ENCODE measurements at places on chromosomes 1 and 21.

- no peak for DNase-seq
Observed at GRCh38 chr1:101175466-101175865, 61.4 kb upstream of the S1PR1 start.

GRCh38 chr1:108725906-108726305, 13.2 kb downstream of the FNDC7 start:
- no peak for DNase-seq

GRCh38 chr1:31398246-31398645, 14.8 kb upstream of the SERINC2 start:
- DNase-seq: no peak

DNA sequence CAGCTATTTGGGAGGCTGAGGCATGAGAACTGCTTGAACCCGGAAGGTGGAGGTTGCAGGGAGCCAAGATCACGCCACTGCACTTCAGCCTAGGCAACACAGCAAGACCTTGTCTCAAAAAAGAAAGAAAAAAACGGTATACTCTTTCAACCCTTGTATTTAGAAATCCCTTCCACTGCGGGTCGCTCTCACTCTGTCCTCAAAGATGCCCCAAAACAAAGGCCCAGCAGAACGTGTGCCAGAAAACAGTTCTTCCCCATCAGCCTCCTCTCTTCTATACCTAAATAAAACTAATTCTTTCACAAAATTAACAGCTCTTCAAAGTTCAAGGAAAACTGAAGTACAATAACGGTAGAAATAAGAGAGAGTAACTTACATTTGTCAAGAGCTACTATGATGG, 13.2 kb downstream of the SETD4 start:
- DNase-seq: no peak

DNA sequence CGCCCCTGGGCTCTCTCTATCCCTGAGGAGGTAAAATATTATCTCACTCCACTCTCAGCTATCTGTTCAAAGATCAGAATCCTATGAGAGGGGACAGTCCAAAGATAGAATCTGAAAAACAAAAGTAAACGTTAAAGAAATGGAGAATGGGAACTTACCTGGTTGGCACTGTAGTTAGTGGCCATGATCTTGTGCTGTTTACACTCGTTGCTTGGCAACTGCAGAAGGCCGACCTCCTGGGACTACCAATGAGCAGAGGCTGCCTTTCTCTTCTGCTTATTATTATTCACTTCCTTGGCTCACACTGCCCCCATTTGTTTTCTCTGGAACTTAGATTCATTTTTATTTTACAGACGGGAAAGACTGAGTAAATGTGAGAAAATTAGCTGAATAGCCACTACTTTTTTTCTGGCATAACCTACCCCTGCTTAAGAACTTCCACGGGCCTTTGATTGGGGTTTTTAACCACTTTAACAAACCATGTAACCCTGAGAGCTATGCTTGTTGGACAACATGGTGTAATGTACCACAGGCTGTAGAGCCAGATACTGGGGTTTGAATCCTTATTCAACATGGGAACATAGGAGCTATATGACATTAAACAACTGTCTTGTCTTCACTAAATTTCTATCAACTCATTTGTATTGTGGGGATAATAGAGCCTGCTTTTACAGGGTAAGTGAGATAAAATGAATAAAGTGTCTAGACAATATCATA, at the start of gene CFAP126:
TSS of gene CFAP126 (minus strand) at position 193 of the 717 bp plus-strand sequence. CDS start at position 185, 8 bp downstream.
- DNase-seq: peak; percentile 22

DNA sequence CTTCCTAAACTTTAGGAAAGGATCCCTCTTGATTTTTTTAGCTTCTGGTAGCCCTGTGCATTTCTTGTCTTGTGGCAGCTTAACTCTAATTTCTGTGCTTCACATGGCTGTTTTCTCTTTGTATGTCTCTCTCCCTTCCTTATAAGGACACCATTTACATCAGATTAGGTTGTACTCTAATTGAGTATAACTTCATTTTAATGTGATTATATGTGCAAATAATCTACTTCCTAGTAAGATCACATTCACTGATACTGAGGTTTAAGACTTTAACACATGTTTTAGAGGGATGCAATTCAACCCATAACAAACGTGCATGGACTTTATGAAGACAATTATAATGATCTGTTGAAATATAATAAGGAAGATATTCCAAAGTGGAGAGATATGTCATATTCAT, 46.7 kb downstream of the RGS4 start:
- no peak for DNase-seq

- DNase-seq: no peak
Observed at GRCh38 chr1:17831597-17831996, 76.5 kb downstream of the ACTL8 start.

DNA sequence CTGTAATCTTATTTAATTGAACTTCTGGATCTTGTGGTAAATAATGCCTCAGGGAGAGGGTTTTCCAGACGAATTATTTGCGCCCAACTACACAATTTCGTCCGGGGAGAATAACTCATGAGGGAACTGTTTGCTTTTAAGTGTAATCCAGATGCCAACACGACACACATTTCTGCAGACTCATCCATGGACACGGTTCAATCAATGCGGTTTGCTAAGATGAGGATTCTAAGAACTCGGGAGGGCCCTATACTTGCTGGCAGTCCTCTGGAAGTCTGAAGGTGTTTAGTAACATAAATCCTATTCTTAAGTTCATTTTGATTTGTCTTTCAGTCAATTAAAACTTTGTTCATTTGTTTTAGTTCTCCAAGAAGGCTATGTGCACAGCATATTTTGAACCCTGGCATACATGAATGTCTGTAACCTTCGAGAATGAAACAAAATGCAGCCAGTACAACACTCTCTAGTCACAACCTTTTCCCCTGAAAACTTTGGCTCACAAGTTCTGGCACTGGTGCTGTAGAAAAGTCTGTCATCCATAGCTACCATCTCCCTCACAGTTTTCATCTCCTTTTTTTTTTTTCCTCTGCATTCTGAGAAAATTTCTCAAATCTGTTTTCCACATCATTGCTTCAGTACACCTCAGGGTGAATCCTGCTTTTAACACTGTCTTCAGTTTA, 38.8 kb downstream of the DIPK1A start:
- no peak for DNase-seq

DNA sequence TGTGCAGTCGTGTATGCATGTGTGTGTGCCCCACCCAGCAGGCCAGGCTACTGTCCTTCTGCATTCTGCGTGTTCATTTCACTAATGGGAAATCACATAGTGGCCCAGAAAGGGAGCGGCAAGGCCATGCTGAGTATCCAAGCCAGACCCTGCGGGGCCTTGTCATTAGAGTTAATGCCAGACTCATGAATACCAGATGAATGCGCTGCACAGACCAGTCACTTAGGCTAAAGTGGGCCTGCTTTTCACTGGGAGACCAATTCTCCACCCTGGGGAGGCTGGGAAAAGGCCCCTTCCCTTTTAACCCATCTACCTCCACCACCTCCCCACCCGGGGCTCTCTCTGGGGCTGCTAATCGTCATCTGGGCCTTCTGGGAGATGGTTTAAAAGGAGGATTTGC, 17.0 kb upstream of the GRIK3 start:
- no peak for DNase-seq

GRCh38 chr1:206814716-206815341, 42.5 kb upstream of the IL10 start:
- DNase-seq: no peak

DNA sequence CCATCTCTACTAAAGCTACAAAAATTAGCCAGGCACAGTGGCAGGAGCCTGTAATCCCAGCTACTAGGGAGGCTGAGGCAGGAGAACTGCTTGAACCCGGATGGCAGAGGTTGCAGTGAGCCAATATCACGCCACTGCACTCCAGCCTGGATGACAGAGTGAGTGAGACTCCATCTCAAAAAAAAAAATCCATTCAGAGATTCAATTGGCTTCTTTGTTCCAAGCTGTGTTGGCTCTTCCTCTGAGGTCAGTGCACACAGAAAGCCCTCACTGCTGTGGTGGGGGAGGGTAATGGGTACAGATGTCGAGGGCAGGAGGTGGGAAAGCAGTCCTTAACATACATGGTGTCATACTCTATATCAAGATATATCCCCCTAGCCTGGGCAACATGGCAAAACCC, 14.7 kb downstream of the TIE1 start:
- no peak for DNase-seq

GRCh38 chr1:83808536-83808935, 190.4 kb downstream of the TTLL7 start:
- no peak for DNase-seq

GRCh38 chr1:65469126-65469888, 48.8 kb downstream of the LEPR start:
- DNase-seq: no peak

- no peak for DNase-seq
Observed at GRCh38 chr1:203140743-203141520, 13.4 kb downstream of the ADORA1 start.

GRCh38 chr1:201374364-201374763, 3.1 kb downstream of the TNNT2 start:
- DNase-seq: no peak

DNA sequence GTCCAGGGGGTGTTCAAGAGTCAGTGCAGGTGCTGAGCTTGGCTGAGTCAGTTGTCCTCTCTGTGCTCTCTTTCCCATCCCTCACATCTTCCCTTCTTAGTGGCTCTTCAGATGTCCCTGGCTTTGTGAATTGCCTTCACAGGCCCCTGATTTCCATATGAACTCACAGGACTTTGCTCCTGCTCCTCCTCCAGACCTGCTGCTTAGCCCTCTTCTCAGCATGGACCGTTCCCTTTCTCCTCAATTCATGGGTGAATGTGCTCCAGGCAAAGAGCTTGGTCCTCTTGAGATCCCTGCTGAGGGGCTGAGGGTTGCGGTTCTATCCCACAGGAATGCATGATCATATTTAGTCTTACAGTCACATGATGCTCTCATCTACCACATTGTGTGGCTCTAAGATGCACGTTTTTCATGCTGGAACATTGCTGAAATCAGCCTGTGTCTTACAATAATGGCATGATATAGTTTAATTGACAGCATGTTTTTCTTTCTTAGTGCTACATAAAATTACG, 30.5 kb downstream of the CACNA1E start:
- DNase-seq: no peak

DNA sequence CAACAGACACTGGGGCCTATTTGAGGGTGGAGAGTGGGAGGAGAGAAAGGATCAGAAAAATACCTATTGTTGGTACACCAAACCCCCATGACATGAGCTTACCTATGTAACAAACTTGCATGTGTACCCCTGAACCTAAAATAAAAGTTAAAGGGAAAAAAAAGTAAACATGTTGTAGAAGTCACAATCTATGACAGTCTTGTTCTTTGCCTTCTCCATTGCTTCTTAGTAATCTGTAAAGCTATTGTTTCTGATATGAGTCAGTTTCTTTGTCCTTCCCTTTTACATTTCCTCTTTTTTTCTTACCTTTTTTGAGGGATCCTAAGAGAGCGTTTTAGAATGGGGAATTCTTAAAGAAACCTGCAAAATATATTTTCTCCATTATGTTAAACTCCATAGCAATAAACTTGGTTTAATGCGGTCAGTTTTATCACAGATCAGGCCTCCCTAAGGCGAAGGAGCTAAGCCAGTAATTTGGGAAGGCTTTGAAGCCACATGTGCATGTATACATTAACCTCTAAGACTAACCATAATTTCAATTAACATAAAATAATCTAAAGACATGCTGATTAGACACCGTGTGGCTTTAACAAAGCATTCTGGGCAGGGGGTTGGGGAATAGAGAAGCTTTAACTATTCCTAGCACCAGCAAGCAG, 77.8 kb upstream of the C1orf105 start:
- DNase-seq: no peak

DNA sequence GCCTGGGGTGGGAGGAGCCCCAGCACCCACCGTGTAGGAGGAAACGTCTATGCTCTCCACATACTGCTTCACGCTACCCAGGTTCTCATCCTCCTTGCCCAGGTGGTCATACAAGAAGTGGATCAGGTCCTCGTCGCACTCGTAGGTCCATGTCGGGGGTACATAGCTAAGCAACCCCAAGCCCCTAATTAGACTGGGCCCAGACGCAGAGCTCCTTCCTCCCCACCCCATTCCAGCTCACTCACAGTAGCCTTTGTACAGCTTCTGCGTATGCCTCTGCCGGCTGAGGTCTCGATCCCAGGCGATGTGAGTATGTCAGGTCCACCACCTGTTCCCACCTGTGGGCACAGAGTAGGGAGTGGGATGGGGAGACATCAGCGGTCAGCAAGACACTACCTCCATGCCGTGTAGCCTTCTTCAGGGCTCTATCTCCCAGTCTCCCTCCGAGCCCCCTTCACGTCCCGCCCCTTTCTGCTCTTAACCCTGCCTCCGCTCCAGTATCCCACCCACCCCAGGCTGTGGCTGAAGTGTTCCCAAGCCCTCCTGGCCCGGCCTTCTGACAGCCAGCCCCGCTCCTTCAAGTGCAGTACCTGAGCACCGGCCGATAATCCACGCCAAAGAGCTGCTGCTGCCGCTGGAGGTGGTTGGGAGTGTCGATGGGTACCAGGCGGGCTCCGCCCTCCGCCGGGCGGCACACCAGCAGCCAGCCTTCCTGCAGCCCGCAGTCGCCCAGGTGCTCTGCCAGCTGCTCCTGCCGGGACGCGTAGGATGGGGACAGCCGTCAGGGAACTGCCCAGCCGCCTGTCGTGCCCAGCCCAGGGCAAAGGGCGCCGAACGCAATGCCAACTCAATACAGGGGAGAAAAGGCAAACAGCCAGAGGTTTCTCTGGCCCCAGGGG, 919 bp downstream of the HECTD3 start:
- no peak for DNase-seq

DNA sequence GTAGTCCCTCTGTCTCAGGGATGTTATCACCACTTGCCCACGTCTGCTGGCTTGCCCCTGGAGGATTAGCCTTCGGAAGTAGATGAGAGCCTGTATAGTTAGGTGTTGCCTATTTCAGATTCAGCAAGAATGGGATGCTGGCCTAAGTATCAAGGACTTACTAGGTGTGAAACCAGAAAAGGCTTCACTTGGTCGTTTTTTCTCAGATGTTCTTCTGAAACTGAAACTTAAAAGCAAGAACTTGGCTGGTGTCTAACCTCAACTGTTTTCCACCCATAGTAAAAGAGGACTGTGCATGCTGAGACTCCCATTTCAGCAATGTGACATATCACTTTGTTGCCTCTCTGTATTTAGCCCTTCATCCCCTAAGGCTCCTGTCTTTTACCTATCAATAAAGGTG, 67.0 kb upstream of the LRRC53 start:
- DNase-seq: no peak

DNA sequence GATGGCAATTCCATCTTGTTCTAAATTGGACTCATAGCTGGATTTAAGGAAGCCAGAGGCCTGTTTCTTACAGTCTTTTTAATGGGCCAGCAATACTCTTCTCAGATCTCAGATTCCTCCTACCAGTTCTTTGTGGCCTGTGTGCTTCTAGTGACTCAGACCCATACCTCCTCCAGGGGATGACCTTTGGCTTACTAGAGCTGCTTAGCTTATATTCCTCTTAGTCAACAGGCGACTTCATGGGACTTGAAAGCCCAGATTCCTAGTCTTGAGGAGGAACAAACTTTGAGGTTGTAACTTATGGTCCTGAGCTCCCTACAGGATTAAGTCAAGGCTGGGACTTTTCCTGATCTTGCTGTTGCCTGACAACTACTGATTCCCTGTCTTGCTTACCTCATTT, 12.4 kb upstream of the PAPPA2 start:
- no peak for DNase-seq

Data from T-helper 9 cell (primary cell).